ENCODE measurements at places on chromosomes 3 and 15.

- no peak for DNase-seq
Measured at GRCh38 chr3:179956416-179956830, 80.3 kb downstream of the PEX5L start.

- DNase-seq = no peak
Measured at GRCh38 chr3:188465311-188465710, 311.4 kb downstream of the LPP start.

GRCh38 chr3:150370122-150370602 is 37.9 kb upstream of the TSC22D2 start:
- DNase-seq = peak; percentile 95

- DNase-seq = no peak
Measured at GRCh38 chr3:150393745-150394144, 14.4 kb upstream of the TSC22D2 start.

GRCh38 chr15:73786538-73786937 is 33.4 kb upstream of the INSYN1 start:
- DNase-seq = no peak

- no peak for DNase-seq
Measured at GRCh38 chr3:61631108-61631769, 69.9 kb downstream of the PTPRG start.

- no peak for DNase-seq
Measured at GRCh38 chr3:177330779-177331178, 133.5 kb upstream of the TBL1XR1 start.

DNA sequence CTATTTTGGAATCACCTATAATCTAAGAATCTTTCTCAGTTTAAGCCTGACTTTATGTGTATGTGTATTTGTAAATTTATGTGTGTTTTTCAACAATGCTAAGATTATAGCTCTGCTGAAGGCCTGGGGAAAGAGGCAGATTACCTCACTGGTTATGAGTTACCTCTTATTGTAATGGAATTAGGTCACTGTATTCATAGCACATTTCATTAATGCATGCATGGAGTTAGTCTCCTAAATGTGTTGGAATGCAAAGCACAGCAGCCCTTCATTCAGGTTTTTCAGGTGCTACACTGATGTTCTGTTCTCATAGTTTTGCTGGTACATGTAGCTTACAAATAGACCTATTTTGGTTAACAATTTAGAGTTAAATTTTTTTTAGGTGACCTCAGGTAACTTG is 9.5 kb downstream of the GPR87 start:
- no peak for DNase-seq

GRCh38 chr15:29222129-29222853 is 47.3 kb downstream of the NSMCE3 start:
- DNase-seq = no peak

DNA sequence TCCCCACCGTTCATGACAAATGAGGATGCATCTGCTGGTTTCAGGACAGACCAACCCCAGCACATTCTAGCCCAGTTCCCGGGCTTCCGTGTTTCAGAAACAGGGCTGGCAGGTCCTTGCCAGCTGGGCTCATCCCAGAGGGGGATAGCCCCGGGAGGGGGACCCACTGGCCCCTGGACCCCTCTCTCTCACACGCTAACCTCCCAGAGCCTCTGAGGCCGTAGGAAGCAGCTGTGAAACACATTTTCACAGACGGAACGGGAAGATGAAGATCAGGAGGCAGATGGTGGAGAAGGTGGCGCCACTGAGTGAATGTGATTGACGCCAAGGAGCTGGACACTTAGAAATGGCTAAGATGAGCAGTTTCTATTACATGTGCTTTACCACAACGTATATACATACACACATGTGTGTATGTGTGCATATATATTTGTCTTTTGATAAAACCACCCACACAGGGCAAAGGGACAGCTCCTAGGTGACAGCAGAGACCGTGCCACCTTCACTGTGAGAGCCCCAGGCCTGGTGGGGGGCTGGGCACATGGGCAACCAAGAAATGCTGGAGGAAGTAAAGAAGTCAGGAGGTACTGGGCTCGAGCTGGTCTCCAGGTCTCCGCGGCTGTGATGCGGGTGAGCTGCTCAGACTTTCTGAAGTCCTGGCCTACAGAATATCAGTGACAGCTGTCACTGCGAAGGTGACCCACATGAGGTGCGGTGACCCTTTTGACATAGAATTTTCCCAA is 168.6 kb upstream of the IQSEC1 start:
- no peak for DNase-seq

DNA sequence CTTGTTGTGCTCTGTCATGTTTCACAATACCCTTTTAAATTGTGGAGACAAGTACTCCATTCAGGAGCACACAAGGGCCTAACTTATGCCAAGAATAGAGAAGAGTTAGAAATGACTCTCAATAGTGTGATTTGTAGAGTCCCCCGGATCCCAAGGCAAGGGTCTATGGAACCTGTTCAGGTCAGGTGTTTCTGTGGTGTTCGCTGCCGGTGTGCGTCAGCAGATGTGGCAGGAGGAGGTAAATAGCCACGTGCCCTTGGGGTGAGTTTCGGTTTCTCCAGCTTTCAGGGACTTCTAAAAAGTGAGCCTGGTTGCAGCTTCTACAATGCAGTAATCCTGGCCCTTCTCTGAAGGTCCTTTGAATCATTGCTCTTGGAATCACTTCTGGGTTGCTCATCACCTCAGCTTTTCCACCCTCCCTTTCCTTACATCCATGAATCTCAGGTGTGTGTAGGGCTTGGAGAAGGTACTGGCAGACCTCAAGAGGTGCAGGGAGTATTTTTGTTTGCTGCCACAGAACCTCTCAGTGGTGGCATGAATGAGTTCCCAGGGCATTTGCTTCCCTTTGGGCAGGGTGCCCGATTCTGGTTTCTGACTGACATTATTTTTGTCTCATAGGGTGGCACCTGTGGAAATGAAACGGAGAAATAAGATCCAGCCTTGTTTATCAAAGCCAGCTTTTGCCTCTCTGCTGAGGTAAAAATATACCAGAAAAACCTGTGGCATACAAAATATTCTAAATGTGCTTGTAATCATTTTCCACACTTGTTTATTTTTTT is 7.3 kb downstream of the ST3GAL6 start:
- peak; percentile 100 for DNase-seq

DNA sequence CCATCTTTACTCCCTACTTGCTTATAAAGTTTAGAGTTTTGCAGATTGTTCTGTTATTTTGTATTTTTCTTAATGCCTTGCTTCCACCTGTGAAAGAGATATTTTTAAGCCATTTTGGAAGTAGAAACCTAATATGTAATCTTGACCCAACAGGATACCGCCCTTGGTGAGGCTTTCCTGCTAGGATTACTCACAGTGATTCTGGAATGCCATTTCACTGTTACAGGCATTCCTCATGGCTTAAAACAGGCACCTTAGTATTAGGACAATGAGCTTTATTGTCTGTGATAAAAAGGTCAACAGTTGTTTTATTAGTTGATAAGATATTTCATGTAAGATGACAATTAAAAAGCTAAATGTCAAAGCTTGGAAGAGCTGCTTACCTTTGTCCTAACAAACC is 58.2 kb downstream of the PHLDB2 start:
- peak; percentile 38 for DNase-seq

DNA sequence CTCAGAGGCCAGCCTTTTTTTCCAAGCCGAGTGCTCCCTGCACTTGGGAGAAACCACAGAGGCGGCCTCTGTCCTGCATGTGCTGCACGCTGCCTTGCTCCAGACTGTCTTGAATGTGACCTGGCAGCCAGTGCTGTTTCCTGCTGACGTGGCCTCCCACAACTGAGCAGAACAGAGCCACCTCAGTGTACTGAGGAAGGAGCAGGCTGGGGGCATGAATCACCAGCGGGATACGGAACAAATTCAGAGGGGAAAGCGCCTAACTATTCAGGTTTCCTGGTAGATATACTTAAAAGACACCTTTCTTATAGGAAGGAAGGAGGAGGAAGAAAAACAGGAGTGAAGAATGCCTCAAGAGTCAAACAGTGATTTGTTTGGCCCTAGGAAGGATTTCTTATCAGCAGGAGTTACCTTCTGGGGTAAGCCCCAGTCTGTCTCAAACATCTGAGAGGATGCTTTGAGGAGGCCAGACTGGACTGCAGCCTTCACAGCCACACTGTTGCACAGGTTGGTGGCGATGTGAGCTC is 114.0 kb downstream of the FNDC3B start:
- peak; percentile 97 for DNase-seq

DNA sequence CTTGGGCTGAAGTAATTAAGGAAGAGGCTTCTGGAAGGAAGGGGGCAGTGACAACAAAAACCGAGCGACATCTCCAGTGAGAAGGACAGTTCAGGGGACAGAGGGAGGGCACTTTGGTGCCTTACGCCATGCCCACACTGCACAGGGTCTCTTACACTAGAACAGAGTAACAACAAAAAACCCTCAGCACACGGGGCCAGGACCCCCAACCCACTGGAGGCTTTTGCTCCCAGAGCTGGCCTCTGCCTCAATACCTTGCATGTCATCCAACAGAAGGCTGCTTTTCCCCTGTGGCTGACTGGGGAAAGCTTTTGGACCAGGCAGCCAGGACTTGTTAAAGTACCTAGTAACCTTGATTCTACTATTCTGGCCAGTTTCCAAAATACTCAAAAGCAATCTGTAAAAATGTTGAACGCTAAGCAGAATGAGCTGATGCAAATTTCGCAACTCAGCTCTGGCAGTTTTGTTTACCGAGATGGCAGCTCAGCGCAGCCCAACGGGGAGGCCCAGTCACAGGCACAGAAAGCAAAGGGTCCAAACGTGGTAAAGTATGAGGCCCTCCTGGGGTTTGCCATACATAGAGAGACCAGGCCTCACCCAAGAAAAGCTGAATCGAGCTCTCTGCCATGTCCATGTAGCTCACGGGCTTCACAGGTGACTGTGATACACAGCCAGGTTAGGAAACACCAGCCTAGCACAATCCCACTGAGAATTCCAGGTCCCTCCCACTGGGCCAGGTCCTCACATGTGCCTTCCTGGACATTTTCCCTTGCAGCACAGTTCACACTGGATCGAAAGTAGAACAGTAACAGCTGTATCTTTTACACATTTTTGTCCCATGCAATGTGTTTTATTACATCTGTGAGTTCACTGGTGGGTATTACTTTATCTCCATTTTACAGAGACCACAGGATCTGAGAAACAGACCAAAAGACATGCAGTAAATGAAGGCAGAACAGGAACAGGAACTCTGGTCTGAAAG is 6.0 kb downstream of the CHCHD4 start:
- no peak for DNase-seq

DNA sequence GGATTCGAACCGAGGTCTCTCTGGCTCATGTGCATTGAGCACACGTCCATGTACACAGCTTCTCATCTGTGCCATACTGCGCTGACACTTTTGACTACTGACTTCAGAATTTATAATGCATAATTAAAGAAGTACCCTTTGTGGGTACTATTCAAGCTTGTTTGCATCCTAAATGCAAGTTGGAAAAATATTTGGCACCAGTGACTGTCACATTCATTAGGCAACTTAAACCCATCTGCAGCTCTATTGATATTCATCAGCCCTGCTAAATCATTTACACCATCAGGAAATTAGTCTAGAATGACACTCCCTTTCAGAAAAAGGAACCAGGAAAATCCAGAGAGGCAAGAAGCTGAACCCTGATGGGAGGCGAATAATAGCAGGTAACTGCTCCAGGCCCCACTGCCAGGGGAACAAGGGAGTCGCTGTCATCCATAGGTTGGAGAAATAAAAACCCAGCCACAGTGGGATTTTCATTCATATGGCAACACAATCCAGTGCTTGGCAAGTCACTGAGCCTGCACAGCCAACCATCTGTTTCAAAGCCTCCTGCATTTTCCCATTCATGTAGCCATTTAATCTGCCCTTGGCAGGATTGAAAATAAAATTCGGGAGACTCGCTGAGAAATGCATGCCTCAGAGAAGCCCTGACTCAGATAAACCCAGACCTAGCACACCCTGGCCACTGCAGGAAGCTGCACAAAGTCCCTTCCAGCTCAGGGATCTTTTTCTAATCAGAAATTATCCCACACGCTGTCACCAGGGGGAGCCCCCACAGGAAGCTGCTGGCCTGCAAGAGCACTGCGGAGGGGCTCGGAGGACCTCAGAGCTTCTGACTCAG is 103.0 kb upstream of the VEPH1 start:
- DNase-seq = peak; percentile 80

DNA sequence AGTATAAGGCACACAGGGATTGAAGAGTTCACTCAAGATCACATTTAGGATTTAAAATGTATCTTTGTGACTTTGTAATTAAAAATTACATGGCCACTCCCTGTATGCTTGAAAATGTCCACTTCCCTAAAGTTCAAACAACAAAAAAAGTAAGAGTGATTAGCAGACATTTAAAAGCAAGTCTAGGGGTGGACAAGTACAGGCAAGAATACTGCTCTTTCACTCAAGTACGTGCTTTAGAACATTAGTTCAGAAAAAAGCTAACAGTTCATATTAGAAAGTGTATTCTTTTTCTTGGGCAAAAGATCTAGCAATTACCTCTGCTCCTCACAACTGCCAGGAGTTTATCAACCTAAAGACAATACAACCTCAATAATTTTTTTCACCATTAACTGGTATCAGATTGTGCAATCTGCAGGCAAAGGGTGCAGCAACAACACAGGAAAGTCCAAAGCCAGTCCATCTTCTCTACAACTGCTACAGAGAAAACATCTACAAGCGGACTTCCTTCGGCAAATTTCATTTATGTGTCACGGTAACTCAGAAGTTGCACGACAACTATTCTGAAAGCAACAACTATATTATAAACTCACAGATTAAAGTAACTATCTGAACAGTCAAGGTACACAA is 18.1 kb downstream of the CHSY1 start:
- DNase-seq = no peak

GRCh38 chr3:101243285-101244211 is 76.8 kb downstream of the IMPG2 start:
- DNase-seq = no peak

GRCh38 chr3:72538070-72538745 is 310.0 kb downstream of the SHQ1 start:
- DNase-seq = no peak

GRCh38 chr3:56086355-56086754 is 381.9 kb downstream of the ERC2 start:
- no peak for DNase-seq

GRCh38 chr3:79473993-79474392 is 293.8 kb downstream of the ROBO1 start:
- DNase-seq = no peak

DNA sequence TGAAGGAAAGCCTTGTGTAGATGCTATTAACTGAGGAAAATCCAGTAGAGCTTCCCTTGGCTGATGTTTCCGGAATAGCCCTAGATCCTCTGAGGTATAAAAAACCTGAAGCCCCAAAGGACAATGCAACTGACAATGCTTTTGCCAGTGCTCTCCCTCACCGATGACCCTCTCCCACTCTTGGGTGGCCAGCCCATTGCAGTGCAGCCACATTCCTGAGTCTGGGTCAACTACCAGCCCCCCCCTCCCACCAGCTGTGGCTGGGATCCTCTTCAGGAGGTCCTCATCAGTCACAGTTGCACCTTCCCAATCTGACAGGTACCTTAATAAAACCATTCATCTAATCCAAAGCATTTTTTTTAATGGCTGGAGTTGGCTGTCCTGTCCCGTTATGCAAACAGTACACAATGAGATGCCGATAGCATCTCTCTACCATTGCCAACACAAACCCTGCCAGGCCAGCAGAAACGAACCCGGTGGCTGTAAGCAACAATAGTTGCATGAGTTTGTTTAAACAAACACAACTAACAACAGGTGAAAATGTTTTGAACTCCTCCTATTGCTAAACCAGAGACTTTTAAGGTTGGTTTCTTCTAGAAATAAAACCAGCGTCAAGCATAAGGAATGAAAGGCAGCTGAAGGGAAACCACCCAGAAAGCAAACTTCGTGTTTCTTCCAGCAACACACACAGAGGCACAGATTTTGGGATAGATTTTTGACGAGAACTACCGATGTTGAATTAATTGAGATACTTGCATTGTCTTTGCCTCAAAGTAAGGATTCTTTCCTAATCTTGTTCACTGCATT is 128.3 kb upstream of the ARHGEF3 start:
- DNase-seq = no peak

- DNase-seq = peak; percentile 48
Measured at GRCh38 chr3:141191097-141191749, 40.4 kb upstream of the PXYLP1 start.
